WERI-Rb-1 (cell line): ENCODE measurements at places on chromosomes 13 and 19.
A peak's percentile ranks its signal among the peaks of the same experiment; 100 is the strongest.

DNA sequence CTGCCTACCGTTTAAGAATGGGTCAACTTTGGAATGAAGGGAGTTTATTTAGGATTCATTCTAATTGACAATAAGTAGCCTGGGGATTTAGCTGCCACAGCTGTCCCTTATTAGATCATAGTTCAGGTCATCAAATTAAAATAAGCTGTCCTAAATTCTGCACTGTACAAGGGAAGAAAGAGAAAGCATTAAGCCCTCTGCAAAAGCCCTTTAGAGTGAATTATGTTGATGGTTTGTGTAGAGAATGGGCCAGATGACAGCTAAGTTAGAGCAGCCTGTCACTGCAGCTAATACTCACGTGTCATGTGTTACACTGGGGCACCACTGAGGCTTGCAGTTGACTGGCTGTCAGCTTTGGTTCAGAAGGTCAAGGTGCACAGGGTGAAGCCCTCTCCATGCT lies 737.1 kb upstream of the SLC10A2 start:
- DNase-seq = peak; percentile 88

DNA sequence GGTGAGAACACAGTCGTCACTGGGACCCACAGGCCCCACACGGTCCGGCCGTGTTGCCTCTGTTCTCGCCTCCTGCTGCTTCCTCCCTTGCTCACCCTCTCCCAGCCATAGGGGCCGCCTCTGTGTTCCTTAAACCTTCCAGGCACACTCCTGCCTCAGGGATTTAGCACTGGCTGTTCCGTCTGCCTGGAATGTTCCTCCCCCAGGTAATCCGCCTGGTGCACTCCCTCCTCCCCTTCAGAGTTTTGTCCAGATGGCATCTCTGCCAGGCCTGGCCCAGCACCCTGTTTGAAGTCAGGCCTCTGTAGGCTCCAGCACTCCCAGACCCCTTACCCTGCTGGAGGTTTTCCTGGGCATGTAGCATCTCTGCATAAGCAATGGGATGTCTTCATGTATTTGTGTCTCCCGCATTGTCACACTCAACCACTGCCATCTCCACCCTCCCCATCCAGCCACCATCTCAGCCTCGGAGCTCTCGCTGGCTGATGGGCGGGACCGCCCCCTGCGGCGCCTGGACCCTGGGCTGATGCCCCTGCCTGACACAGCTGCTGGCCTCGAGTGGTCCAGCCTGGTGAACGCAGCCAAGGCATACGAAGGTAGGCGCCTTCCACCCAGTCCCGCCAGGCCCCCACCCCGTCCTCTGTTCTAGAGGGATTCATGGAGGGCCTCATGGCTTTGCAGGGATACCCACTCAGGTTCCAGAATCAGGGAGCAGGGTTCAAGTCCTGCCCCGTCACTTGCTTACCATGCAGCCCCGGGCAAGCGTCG lies 25.9 kb downstream of the DPF1 start:
- DNase-seq = no peak

- DNase-seq = peak; percentile 63
Measured at GRCh38 chr13:106619688-106620555, 52.0 kb upstream of the ARGLU1 start.

GRCh38 chr13:97582170-97582569 lies 148.2 kb downstream of the RAP2A start:
- no peak for DNase-seq

- DNase-seq = no peak
Measured at GRCh38 chr19:44608391-44608821, 5.0 kb upstream of the IGSF23 start.

- DNase-seq = no peak
Measured at GRCh38 chr13:43666403-43666802, 120.4 kb downstream of the ENOX1 start.

DNA sequence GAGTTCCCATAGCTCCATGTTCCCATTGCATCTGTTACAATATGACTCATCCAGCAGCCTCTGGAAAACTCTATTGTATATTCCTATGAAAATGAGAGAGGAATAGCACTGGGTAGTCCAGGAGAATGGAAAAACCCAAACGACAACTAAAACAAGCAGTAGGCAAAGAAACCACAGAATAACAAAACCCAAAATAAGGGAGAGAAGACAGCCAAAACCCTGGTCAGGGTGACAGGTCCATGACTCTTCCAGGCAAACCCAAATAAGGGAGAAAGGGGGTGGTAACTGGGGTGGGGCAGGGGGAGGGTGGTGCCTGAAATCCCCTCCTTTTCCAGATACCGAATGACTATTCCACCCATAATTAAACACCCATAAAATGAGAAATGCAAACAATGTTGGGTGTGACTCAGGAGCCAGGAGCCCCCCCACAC lies 4.0 kb upstream of the ZNF8 start:
- DNase-seq = no peak

DNA sequence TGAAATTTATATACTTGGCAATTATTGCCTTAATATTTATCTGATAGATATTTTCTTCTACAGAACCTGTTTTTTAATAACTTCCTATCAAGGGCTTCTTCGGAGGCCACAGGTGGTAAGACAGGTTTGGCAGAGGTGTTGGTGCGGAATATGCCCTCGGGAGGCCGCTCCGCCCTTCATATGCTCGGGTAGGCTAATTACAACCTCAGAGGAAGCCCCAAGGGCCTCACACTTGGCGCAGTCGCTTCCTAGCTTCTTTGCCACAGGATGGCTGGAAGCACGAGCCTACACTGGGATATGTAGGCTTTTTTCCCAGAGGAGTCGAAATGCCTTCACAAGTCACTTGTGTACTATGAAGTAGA lies 68.8 kb downstream of the LMO7 start:
- DNase-seq = no peak

DNA sequence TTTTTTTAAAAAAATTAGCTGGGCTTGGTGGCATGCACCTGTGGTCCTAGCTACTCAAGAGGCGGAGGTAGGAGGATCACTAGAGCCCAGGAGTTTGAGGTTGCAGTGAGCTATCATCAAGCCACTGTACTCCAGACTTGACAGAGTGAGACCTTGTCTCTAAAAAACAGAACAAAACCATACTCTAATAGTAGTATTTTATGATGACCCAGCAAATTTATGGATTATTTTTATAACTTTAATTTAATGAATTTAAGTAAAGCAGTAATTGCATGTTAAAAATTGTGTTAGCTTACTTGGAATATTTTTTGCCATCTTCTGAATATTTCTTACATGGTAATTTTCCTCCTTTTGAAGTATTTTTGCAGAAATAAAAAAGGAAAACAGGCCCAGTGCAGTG lies 48.3 kb downstream of the ZIC2 start:
- no peak for DNase-seq

GRCh38 chr19:51660975-51661600 lies 14.5 kb upstream of the SIGLEC14 start:
- peak; percentile 72 for DNase-seq
